ENCODE measurements at places on chromosomes 3 and 15.

GRCh38 chr3:197378985-197379718 lies 80.7 kb upstream of the DLG1 start:
- peak; percentile 97 for DNase-seq

GRCh38 chr3:11300970-11301369 lies 28.8 kb downstream of the ATG7 start:
- DNase-seq, result no peak

GRCh38 chr3:60598671-60599070 lies 652.6 kb downstream of the FHIT start:
- no peak for DNase-seq

DNA sequence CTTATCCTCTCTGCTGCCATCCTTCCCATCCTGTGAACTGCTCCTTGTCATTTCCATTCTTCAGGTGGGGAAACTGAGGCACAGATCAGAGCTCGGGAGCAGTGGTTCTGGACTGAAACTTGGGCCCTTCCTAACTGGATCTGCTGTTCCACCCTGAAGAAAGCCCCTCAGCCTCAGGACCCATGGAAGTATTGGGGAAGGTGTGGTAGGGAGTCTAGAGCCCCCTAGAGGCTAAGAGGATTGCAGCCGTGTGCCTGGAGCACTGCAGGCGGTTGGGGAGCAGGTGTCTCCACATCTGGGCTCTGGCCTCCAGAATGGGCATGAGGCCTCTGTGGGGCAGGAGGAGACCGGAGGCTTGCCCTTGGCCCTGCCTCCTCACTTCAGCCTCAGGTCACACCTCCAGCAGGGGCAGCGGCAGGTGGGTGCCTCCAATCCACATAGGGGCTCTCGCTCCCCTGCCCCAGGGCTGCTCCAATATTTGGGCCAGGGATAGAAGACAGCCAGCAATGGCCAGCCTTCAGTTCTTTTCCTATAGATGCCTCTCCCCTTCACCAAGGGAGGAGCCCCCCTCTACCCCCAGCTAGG lies 28.1 kb downstream of the DNAJB8 start:
- DNase-seq, result no peak

DNA sequence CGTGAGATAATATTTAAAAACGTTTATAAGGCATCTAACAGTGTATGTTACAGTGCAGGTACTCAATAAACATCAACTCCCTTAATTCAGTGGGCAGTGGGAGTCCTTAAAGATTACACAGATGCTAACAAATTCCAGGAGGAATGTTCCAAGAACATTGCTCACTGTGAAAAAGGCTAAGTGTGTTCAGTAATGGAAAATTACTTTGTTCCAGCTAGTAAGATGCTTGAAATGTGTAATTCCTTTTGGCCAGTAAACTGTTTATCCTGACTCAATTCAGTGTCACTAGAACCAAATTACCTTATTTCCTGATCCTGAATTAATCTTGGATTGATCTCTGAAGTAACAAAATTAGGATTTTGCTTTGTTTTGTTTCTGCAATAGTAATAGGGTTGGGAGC lies 54.2 kb upstream of the SEMA6D start:
- DNase-seq, result no peak

DNA sequence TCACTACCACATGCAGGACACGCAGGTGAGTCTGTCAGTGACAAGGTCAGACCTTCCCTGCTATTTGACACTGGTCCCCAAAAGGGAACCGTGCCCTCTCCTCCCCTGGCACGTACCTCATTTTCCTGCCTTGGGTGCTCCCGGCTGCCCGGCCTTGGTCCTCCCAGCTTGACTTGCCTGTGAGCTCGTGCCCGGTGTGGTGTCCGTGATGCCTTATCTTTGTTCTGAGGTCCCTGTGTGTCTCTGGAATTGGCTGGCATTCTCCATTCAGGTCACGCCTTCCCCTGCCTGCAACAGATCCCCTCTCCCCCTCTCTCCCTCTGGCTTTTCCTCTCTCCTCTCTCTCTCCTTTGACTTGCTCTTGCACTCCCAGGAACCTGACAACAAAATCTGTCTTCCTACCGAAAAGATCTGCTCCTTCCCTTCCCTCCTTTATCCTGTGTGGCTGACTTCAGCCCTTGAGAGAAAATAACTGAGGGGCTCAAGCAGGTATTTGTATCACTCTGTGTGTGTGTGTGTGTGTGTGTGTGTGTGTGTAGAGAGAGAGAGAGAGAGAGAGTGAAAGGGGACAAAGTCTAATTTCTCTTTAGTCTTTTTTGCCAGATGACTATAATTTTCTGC lies at the start of gene MASP1:
MASP1 (minus strand) TSS at position 226 of the 621 bp plus-strand sequence; CDS start at position 121, 105 bp downstream.
- DNase-seq, result no peak

- DNase-seq, result no peak
Measured at GRCh38 chr3:170811515-170811914, 58.5 kb downstream of the RPL22L1 start.

Measured in NCI-H524 (cell line).